ENCODE measurements at places on chromosomes 6 and 20.

DNA sequence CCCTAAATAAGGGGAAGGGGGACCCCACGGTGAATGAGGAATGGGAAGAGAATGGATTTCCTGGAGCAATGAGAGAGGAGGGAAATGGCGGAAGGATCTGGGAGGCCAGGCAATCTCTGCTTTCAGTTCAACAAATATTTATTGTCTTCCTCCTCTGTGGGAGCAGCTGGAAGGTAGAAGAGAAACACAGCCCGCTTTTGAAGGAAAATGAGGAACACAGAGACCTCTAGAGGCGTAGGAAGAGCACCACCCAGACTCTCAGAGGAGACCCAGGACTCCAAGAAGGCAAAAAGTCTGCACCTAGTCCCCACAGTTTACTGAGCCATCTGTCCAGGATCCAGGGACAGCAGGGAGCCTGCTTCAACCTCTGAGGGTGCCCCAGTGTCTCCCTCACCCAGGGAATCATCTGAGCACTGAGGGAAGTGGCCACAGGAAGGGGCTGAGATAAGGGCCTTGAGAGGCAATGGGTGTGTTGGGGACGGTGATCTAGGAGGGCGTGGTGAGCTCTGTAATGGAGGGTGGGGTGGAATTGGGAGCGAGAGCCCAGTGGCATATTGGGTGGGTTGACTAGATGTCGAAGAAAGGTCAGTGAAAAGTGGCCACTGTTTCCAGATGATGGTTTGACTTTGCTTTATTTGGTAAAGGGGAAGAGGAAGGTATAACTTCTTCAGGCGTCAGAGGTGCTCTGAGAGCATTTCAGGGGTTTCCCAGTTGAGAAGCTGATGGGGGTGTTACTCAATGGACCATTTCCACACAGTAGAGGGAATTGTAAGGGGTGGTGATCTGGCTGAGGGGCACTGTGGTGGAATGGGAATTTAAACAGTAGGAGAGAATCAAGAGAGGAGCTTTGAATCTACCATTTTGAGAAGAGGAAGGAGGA, 610 bp downstream of the PSORS1C1 start:
- DNase-seq, result no peak

GRCh38 chr6:86856937-86857563, 80.3 kb upstream of the HTR1E start:
- DNase-seq, result peak; percentile 7

DNA sequence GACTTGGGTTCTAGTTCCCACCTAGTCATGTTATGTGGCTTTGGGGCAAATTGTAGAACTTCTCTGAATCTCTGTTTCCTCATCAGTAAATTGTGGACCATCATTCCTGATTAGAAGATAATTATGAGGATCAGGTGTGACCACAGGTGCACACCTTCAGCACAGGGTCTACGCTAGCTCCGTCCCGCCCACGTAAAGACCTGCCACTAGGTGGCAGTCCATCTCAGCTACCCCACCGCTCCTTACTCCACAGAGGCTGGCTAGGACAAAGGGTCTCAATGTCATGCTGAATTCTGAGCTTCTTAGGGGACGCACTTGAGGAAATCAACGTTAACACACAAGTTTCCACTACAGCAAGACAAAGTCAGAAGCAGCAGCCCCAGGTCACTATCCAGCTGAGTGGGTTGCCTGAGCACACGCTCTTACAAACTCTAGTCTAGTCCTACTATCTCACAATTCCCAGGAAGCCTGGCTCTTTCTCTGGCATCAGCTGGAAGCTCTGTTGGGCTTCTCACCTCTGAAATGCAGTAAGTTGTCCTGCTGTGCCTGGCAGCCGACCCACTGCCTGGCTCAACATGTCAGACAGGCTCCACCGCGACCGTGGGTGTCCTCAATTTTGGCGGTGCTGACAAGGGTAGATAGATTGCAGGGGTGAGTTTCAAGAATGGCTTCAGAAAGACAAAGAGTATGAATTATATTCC, 2.0 kb upstream of the PLCG1 start:
- DNase-seq, result peak; percentile 70

- DNase-seq, result no peak
Observed at GRCh38 chr6:11251553-11252360, 19.3 kb upstream of the NEDD9 start.

DNA sequence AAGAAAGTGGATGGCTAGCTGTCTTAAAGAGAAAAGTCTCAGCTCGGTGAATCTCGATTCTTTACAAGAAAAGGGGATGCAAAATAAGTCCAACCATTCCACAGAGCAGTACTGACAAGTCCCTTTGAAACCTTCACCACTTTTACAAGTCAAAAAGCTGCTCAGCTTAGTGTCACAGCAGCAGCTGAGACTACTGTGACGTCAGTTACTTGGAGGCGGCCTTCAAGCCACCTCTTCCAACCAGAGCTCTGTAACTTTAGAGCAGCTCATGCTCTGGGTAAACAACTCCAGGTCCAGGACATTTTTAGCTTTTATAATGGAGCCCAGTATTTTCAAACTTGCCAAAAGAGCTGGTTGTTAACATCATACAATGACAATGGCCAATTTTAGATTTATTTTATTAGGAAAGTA, at the start of gene KIAA0408:
TSS of gene KIAA0408 (minus strand) at position 159 of the 411 bp plus-strand sequence. CDS start 5,408 bp downstream, outside the sequence.
- no peak for DNase-seq

DNA sequence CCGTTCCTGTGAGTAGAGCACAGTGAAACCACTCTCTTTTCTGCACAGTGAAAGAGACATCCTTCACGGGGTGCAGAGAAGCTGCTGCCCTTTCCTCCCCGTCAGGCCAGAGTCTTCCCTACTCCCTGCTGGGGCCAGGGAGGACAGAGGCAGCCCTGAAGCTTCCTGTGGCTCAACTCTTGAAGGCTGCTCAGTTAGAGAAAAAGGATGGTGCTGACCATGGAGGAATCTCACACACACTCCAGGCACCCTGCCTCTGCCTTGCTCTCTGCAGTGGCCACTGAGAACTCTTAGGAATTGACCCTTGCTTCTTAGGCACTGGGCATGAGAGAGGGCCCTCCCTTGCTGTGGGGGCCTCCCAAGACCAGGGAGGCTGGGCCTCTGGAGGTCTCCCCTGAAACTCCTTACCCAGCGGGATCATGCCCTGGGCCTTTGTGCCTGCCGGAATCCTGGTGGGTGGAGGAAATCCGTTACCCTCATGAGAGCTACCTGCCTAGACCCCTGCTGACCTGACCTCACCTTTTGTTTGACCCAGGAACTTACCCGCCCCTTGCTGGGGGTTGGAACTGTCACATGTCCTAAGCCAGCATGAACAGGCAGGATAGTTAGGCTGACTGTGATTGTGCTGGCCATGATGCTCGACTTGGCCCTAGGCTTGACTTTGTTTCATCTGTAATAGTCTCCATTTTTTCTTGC, 65.0 kb upstream of the CD93 start:
- DNase-seq, result no peak
